SJSA1 (cell line): ENCODE measurements at places on chromosomes 1 and 21. TPM values are rescaled to one million over a fixed set of nuclear protein-coding genes. Genes with fewer than 3 reads are reported as not detected.

NMNAT2 gene
- total RNA-seq = 0.50 and 0.60 TPM in 2 replicates

LIN28A gene
- total RNA-seq = not detected in 2 replicates

SUSD4 gene
- 0.03 and 0.74 TPM in 2 replicates for total RNA-seq

PDZK1IP1 gene
- total RNA-seq = not detected in 2 replicates

NGF gene
- total RNA-seq = 1.3 and 6.0 TPM in 2 replicates
